ENCODE measurements at places on chromosomes 1 and 21.

GRCh38 chr1:164928232-164928812, 369.3 kb downstream of the PBX1 start:
- DNase-seq: no peak

- DNase-seq: no peak
These were observed at the start of gene RGS16 for GRCh38 chr1:182604175-182605164. Gene RGS16 (minus strand): TSS chr1:182604389. CDS start chr1:182604259, 130 bp downstream.

GRCh38 chr1:24547195-24547594, 8.7 kb upstream of the NCMAP start:
- no peak for DNase-seq

- DNase-seq: no peak
These were observed 509 bp downstream of the GDAP2 start for GRCh38 chr1:117928881-117929342.

DNA sequence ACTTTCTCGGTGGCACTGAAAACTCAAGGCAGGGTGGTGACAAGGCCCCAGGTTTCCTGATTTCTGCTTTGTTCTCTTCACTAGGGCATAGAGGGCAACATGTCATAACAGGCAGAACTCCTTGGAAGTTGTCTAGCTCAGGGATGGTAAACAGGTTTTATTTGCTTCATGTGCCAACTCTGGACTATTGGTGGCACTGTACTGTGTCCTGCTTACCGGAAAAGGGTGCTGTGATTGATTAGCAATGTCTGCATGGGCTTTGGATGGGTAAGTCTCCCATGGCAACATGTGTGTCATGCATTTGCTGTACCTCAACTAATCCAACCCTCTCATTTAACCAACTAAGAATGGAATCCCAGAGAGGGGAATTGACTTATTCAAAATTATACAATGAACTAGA, 70.7 kb upstream of the USP24 start:
- DNase-seq: no peak

DNA sequence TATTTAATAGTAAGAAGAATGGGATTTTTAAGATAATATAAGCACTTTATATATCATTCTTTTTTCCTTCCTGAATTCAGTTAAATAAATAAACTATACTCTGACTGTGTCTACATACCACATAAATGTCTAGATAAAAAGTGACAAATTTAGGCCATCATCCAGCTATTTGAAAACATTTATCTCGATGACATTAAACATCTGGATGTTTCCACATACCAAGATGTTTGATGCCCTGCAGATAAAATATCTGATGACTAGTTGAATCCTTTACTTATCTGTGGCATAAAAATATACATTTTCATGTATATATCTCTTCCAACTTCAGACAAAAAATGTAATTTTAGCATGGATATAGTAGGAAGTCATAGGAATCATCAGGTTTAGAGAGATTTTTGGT, 348.3 kb downstream of the DPYD start:
- no peak for DNase-seq

GRCh38 chr1:227542153-227543120, 20.9 kb upstream of the ZNF678 start:
- DNase-seq: no peak

- no peak for DNase-seq
These were observed 118.7 kb downstream of the UBR4 start for GRCh38 chr1:19091196-19091953.

DNA sequence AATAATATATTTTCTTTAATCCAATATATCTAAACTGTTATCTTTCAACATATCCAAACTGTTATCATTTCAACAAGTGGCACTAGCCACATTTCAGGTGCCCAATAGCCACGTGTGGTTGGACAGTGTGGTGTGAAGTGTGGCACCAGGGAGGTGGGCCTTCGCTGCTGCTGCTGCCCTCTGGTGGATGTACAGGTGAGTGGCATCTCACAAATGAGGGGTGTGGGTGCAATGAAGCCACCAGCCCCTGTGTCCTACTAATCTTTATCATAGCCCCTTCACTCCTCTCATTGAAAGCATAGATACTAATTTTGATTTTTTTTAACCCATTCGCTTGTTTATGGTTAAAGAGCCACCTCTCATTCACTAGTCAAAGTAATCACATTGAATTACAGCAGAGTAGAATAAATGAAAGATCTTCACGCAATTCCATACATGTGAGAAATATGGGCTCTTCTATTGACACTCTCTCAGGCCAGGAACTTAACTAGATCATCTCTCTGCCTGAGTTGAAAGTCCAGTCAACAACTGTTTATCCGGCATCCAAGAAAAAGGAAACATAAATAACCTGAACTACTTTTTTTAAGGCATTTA, 499.2 kb downstream of the OMA1 start:
- DNase-seq: no peak

- DNase-seq: no peak
These were observed 13.6 kb downstream of the SHCBP1L start for GRCh38 chr1:182939413-182939812.

DNA sequence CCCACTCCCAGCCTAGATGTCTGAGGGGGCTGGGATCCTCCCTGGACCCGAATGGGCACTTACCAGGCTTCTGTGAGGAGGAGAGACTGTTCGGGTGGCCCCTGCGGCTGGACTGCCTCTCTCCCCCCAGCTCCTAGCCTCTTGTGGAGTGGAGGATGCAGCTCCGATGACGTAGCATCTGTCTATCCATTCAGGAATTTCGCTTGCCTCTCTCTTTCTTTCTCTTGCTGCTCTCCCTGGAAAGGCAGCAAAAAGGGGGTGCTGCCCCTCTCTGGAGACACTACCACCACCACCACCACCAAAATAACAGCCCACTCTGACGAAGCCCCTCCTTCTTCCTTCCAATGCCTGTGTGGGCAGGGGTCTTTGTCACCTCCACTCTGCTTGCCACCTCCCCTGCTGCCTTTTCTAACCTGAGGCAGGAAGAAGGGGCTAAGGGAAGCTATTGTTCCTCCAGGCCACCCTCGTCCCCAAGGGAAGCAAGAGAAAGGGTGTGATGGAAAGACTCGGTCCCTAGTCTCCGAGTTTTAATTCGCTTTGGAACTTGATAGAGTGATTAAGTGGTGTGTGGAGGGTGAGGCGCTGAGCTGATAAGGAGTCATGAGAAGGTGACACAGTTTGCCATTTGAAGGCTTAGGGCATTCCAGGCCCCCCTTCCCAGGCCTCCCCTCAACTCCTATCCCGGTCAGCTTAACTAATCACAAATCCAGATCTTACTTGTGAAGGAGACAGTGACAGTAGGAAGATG, 60.5 kb downstream of the RHBG start:
- no peak for DNase-seq
